NCI-H460 (cell line): ENCODE measurements at places on chromosomes 4 and X. TPM values are rescaled to one million over a fixed set of nuclear protein-coding genes. Genes with fewer than 3 reads are reported as not detected.

DNA sequence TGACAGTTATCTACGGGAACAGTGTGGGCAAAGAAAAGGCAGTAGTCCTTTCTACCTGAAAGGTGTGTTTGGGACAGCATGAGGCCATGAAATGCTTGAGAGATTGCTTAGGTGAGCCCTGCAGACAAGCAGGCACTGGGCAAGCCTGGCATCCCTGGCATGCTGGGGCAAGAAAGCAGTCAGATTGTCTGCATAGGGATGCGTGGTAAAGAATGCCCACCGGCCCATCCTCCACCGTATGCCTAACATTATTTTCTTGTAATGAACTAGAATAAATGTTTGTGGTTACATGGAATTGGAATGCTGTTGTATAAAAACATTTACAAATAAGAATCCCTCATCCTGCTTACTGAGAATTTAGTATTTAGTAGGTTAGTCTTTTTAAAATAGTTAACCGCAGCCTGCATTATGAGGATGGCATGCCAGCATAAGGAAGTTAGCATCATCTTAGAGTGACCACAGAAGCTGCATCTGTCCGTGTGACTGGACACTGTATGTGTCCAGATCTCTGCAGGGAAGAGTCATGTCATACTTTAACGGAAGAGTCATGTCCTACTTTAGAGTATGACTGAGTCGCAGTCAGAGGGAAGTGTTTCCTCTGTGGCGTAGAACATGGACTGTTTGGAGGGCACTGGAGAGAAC, 18.9 kb downstream of the ZBTB49 start:
- DNase-seq, result no peak

DNA sequence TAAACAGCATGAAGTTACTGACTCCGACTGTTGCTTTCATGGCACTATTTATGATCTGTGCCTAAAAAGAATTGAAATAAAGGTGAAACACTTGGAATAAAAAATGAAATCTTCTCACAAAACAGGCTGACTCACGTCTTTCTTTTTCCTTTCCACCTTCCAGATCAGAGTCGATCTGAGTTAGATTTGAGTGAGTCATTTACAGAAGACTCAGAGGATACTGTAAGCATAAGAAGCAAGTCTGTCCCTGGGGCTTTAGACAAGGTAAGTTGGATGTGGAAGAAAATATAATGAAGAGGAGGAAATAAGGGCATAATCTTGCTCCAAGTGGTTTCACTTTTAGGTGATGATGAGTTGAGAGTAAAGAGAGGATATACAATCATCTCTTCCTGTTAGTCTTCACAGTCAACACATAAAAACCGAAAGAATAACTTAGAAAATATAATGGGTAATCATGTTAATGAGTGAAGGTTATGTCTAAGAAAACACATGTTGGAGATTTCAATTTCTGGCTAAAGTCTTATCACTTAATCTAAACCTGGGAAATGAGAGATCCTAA, 89.7 kb downstream of the SYTL5 start:
- peak; percentile 14 for DNase-seq

DNA sequence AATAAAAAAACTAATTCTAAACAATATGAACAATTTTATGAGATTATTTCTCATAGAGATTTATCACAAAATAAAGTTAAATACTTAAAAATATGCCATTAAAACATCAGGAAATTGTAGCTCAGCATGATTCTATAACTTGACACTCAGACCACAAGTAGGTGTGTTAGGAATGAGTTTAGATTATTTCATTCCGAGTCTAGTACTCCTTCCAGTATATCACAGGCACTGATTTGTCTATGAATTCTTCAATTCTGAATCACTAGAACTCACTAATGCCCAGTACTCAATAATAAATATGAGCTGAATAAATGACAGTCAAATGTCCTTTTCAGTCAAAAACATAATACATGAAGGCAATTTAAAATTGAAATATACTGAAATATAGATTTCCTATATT, 22.2 kb downstream of the BOD1L1 start:
- no peak for DNase-seq

The CT45A10 gene
- total RNA-seq, result not detected in 2 replicates
